ENCODE measurements at places on chromosomes 2 and 18. TPM values are rescaled to one million over a fixed set of nuclear protein-coding genes. Genes with fewer than 3 reads are reported as not detected.

CYBRD1 gene
- 2.5 TPM for total RNA-seq

SERPINB4 gene
- not detected for total RNA-seq

ACTG2 gene
- not detected for total RNA-seq

DNA sequence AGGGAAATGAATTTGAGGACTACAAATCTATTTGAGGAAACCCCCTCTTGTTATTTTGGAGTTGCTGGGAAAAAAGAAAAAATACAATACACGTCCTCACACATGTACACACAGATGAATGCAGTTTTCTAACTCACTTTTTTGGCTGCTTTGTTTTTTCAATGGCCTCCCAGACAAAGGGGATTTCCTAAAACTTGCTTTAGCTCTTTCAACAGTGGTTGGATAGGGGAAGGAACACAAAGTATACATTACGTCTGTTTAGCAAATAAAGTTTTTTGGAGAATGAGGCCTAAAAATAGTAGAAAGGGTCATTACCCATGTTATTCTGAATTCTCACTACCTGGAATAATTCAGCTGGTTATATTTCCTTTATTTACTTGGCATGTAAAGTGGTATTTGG is 125.3 kb upstream of the ITGB6 start:
- no peak for DNase-seq

GRCh38 chr2:113028112-113028511 is 22.9 kb downstream of the IL36A start:
- DNase-seq: no peak

PLA2R1 gene
- 1.3 TPM for total RNA-seq

DNA sequence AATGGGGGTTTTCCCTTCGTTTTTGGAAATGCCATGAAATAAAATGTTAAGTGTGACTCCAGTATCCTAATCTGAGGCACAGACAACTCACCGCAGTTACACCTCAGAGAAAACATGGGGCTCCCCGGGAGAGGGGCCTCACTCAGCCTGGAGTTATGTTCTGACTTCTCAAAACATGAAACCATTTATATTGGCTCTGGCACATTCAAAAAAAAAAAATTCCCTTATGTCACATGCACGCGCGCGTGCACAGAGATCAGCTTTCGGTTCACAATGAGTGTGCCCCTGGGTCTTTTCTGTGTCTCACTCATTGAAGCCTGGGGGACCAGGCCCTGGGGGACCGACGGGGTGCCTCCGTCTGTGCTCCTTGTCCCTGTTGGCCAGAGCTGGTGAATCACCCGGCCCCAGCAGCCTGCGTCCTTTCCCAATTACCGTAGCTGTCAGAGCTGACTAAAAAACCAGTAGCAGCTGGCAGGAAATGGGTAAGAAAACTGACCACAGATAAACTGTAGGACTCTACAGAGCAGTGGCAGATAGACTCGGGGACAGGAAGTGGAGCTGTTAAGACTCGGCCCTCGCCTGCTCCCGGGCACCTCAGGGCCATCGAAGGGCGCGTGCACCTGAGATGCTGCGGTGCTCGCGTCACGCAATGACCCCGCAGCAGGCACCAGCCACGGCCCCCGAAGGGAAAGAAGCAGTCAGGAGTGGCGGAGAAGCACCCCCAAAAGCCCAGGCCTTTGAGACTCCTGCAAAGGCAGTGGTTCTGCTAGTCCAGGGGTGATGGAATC is 138.3 kb upstream of the ID2 start:
- no peak for DNase-seq

ACMSD gene
- total RNA-seq: 0.29 TPM

Data from epithelial cell of proximal tubule (primary cell).